Fibroblast of skin of scalp (primary cell): ENCODE measurements at places on chromosomes 2 and 18.

- no peak for DNase-seq
Observed at GRCh38 chr2:219128396-219128795, 32.2 kb downstream of the NHEJ1 start.

GRCh38 chr2:216649574-216649973 lies 16.4 kb downstream of the IGFBP2 start:
- no peak for DNase-seq

DNA sequence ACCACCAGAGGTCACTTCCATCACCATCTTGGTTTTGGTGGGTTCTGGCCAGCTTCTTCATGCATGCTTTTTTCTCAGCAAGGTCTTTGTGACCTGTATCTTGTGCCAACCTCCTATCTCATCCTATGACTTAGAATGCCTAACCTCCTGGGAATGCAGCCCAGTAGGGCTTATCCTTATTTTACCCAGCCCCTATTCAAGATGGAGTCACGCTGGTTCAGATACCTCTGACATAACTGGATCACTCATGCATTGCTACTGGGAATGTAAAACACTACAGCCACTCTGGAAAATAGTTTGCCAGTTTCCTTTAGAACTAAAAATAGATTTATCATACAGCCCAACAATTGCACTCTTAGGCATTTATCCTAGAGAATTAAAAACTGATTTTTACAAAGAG lies 219.2 kb downstream of the IRS1 start:
- DNase-seq: no peak

DNA sequence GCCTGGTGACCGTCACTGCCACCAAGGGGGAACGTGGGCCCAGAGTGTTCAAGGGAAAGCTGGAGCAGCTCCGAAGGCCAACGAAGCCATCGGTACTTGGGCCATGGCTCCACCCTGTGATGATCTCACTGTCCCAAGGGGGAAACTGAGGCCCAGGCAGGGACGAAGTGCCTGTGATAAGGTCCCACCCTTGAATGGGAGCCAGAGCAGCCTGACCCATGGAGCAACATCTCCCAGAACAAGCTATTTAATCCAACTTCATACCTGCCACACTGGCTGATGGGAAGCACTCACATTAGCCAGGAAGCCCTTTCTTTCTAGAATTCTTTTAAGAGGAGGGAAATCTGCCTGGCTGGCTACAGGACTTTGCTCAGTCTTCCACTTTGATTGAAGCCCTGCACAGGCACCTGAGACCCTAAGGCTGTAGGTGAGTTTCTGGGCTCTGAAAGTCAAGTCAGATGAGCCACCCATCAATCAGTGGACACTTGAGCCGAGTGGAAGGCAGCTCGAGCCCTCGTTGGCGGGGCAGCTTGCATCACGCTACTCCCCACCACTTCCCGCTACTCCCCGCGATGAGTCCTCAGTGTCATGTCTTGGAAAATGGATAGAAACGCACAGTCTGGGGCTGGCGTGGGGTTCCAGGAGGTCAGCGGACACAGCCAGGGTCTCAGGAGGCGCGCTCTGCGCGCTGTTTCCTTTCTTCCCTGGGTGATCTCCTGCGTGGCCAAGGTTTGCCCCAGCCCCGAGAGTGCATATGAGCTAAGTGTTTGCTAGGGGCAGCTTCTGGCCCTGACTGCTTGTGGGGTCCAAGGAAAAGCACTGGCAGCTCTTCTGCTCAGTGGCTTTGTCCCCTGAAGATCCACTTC lies 2.5 kb upstream of the HS6ST1 start:
- DNase-seq: no peak

DNA sequence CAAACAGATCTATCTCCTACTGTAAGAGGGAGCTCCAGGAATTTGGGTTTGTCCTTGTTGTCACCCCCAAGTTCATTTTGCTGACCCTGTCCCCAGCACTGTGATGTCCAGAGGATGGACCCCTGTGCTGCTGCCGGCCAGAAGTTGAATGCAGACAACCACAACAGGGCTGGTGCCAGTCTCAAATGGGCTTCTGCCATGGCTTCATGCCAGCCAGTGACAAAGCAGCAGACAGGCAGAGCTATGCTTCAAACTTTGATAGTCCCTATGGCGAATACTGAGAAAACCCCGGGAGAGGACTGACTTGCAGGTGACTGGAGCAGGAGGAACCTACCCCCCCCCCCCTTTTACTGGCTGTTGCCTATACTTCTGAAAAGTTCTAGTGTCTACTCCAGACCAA lies 3.2 kb downstream of the SMAD7 start:
- DNase-seq: no peak

- no peak for DNase-seq
Observed at GRCh38 chr2:139704606-139705005, 924.4 kb upstream of the NXPH2 start.
